Hematopoietic multipotent progenitor cell treated with erythropoietin and hydrocortisone succinate and interleukin-3 and kit ligand, for 15 days (in vitro differentiated cells): ENCODE measurements at places on chromosomes 5 and 9.

DNA sequence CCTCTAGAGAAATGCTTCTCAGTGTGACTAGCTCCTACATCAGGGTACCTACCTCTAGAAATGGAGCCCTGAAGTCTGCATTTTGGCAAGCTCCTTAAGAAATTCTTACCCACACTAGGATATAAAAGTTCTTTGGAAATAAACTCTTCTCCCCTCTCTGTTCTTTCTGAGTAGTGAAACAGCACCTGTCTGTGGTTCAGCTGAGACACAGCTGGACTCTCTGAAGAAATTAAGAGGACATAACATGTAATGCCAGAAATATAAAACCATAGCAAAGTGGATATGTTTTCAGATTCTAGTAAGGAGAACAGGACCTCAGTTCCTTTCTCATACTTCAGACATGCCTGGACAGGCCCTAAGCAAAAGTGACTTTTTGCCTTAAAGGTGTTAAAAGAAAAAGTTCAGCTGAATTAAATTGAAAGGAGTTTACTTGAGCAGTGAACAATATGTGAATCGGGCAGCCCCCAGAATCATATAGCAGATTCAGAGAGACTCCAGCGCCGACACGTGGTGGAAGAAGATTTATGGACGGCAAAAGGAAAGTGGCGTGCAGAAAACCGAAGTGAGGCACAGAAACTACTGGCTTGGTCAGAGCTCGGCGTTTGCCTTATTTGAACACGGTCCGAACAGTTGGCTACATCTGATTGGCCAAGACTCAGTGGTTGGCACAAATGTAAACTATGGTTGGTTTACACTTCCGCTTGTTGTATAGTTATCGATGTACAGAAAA lies 64.5 kb downstream of the PRKACG start:
- DNase-seq: peak; percentile 35

DNA sequence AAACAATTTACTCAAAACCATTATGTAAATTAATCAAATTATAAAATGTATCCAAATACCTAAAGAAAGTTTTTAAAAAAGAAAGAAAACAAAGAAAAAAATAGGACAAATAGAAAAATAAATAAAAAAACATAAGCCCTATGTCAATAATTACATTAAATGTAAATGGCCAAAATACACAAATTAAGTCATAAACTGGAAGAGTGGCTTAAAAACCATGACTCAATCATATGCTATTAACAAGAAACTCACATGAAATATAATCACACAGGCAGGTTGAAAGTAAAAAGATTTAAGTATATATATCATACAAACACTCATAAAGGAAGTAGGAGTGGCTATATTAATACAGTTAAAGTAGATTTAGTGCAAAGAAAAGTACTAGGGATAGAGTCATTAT lies 95.3 kb downstream of the PRELID2 start:
- DNase-seq: no peak

- DNase-seq: no peak
Measured at GRCh38 chr5:76219636-76220035, 136.5 kb downstream of the SV2C start.

DNA sequence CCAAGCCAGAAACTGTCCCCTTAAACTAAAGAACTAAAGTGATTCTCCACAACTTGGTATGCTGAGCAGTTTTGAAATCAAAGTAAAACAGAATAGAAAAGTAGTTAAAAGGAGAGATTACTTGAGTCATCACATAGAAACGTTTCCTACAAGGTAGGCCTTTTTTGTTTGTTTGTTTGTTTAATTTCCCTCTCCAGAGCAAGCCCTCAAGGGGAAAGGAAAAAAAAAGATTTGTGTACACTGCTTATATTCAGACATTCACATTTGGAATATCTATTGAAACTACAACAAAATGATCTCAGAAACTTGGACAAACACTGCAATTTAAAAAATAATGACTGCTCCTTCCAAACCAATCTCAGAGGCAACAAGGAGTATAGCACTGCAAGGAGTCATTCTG lies 304.7 kb upstream of the NREP start:
- DNase-seq: no peak

DNA sequence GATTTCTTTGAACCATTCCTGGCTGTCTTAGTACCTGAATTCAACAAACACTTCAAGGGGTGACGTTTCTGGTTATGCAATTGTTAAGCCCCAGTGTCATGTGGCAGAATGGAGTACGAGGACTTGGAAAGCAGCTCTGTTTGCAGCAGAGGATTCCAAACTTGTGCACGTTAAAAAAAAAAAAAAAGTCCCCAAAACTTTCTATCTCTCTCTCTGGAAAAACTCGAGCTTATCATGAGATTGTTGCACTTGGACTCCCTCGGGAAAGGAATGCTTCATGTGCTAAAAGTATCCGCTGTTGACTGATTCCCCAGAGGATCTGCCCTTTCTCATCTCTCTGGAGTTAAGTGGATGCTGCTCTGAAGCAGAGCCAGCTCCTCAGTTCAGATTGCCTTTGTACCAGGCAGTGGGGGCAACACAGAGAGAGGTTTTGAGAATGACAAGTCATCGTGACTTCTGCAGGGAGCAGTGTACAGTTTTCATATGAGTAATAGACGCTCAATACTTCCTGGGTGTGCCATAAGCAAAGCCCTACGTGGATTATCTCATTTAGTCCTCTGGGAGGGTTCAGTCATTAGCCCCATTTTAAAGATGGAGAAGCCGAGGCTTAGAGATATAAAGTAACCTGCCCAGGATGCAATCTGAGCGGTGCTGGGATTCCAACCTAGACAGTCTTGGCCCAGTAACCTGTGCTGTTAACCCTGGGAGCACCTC lies 28.1 kb downstream of the TMOD1 start:
- DNase-seq: peak; percentile 59

- DNase-seq: no peak
Measured at GRCh38 chr5:40627706-40628105, 52.0 kb upstream of the PTGER4 start.

DNA sequence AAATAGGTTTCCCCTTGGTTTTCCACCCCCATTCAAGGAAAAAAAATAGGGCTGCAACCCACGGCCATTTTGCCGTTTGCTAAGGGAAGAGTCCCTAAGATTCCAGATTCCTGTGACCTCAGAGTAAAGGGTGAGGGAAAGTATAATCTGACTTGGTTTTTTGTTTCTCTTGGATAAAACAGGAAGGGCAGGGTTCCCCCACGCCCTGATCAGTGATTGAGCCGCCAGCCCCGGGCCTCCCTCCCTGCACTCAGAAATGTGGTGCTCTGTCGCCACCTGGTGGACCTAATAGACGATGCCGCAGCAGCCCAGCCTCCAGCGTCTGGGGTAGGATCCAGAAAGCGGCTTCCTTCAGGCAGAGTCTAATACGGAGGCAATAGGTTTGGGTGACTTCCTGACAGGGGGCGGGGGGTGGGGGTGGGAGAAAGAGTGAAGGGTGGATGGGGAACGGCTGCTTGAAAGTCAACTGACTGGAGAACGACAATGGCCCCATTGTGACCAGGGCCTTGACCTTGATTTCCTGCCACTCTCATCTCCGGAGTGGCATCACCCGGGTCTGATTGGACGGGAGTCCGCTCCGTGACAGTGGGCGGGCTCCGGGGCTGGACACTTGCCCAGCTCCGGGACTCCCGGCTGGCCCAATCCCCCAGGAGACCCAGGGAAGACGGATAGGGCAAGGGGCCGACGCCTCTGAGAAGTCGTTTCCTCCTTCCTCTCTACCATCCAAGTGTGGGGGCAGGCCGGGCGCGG lies 17.8 kb upstream of the CYSTM1 start:
- peak; percentile 85 for DNase-seq

DNA sequence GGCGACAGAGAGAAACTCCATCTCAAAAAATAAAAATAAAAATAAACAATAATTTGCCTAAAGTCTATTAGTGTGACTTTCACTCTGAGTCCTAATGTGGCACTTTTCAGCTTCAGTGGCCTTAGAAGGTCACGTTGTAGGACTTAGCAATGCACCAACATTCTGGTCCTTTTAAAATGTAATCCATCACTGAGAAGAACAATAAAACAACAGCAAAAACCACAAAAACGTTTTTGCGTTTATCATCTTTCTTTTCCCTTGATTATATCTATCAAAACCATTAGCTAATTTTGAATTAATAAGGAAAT lies 190.1 kb upstream of the ZNF608 start:
- DNase-seq: no peak

- no peak for DNase-seq
Measured at GRCh38 chr5:1500411-1501091, 23.2 kb downstream of the LPCAT1 start.

DNA sequence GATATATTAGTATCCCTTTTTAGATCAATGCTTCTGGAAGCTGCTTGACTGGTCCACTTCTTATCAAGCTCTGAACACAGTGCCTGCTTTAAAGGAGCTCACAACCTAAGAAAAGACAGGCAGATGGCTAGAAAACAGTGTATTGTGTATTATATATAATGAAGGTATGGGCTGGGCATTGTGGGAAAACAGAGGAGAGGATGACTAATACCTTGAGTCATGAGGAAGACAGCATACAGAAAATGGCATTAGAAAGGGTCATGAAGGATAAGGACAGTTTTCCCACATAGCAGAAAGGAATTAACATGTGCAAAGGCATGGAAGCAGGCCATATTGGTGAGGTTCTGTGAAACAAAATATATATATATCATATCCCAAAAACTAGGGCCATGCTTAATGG lies 309.6 kb downstream of the MLLT3 start:
- DNase-seq: no peak

- no peak for DNase-seq
Measured at GRCh38 chr9:25177858-25178257, 500.4 kb downstream of the TUSC1 start.

GRCh38 chr9:78900500-78900899 lies 603.6 kb downstream of the PSAT1 start:
- DNase-seq: no peak

GRCh38 chr9:38010918-38011704 lies 57.9 kb downstream of the SHB start:
- no peak for DNase-seq

DNA sequence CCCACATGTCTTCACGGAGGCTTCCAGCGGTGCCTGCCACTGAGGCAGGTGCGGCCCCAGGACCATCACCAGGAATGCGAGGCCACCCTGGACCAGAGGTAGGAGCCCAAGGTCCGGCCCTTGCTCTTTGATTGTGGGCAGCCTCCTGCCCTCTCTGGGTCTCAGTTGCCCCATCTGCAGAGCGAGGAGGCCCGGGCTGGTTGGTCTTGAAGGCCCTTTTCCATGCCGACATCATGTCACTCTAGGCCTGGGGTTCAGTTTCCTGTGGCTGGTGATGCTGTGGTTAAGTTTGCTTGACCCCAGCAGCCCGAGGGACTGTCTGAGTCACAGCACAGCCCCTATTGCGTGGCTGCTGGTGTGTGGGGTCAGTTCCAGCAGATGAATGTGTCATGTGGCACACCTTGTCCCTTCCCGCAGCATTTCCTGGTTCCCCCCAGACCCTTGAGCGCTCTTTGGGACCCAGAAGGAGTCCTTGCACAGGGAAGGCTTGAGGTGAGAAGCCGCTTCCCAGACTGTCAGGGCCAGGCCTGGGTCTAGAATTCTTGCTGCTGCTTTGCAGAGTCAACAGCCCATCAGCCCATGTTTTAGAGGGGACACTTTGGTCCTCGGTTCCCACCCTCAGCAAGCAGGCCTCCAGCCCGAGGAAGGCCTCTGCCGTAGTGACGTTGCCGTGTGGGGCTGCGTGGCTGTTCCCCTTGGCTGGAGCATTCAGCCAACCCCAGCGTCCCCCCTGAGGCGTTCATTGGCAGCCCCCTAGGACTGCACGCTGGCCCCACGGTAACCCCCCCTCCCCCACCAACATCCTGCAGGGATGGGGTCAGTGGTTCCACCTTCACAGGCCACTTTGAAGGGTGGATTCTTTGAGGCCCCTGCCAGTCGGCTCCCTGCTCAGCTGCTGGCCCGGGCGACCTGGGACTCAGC lies 31.0 kb upstream of the HMCN2 start:
- no peak for DNase-seq

DNA sequence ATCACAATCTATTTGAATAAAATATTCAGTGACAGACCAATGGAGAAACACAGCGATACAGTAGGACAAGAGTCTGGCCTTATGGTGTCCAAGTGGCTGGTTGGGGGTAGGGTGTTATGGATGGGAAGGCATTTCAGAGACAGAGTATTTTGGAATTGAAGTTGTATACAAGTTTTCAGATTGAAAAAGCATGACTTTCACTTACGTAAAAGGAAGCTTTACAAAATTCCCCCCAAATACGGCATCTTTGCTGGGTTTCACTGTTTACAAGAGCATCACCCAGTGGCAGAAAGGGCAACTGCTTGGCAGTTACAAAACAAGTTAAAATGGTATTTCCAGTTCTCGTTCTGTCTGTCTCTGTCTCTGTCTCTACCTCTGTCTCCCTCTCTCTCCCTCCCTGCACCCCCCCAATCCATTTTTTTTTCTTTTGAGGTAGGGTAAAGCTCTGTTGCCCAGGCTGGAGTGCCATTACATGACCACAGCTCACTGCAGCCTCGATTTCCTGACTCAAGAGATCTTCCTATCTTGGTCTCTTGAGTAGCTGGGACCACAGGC lies 86.2 kb downstream of the PTPN3 start:
- no peak for DNase-seq

DNA sequence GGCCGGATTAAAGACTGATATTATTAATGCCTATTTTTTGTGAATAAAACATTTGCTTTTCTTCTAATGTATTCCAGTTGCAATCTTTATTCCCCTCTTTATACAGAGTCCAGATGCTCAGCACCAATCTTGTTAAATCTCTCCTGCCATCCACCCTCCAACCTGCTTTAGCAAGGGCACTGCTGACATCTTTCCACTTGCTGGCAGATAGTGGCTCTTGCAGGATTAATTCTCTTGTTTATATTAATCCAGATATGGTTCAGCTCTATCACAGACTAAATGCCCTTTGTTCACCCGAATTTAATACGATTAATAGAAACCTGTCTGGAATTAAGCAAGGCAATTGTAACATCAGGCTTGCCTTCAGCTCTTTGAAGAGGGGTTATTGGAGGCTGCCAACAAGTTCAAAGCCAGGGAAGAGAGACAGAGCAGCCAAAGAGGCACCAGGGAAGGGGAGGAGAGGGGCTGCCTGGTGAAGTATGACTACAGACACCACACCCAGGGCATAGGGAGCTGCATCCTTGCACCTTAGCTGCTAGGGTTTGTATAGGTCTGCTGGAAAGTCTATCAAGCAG lies 236.2 kb downstream of the SAXO1 start:
- no peak for DNase-seq

DNA sequence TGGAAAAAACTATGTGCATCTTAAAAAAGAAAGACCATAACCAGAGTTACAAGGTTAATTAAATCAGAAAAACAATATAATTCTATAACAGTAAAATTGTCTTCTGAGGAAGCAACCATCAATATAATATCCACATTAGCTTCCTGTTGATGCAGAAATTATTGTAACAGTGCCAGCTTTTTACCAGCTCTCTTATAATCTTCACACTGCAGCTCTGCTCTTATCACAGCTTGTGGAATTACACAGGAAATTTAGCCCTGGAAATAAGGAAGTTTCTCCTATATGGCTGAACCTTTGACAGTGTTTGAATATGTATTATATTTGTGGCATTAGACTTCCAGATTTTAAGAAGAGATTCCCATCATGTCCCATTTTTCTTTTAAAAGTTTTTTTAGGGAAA lies 49.1 kb upstream of the TEK start:
- DNase-seq: no peak

GRCh38 chr5:93583768-93584595 lies 960 bp downstream of the NR2F1 start:
- no peak for DNase-seq
